Activated T-cell treated with anti-CD3 and anti-CD28 coated beads for 48 hours (primary cell): ENCODE measurements at places on chromosomes 13 and 19.

DNA sequence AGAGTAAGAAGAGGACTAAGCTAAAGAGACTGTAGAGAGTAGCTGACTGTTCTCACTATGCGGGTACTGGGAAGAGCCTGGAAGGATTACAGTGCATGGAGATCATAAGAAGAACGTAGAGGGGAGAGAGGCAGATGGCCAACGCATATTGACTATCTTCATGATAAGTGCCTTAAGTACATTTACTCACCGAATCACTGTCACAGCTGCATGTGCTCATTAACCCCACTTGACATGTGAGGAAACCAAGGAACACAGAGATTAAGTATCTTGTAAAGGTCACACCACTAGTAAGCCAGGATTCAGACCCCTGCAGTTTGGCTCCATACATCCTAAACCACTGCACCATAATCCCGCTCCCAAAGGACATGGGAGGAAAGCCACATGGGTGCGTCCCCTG lies 34.1 kb downstream of the SMAD9 start:
- no peak for DNase-seq

DNA sequence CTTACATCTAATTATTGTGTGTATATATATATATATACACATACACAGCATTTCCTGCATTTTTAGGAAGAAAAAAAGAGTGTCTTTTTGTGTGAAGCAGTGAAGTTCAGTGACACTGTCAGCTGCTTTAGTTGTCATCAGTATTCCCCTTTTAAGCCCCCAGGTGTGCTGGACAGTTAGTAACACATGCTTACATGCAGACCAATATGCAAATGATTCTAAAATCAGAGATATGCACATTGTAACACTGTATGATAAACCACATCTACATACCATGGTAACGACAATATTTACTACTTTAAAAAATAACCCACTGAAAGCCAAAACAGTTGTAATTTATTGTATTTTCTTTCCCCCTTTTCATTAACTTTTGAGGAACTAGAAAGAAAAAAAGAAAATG lies 16.8 kb downstream of the LHFPL6 start:
- DNase-seq, result no peak

GRCh38 chr19:48741129-48741999 lies 954 bp upstream of the RASIP1 start:
- no peak for DNase-seq

DNA sequence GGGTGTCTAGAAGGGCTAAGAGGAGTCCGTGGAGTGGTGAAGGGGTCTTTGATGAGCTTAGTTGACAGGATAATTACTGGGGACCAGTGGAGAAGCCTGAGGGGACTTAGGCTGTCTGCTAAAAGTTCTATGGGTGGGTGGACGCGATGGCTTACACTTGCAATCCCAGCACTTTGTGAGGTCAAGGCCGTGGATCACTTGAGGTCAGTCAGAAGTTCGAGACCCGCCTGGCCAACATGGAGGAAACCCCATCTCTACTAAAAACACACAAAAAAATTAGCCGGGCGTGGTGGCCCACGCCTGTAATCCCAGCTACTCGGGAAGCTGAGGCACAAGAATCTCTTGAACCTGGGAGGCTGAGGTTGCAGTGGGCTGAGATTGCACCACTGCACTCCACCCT lies 2.8 kb upstream of the GSK3A start:
- DNase-seq, result no peak
